Astrocyte (in vitro differentiated cells and primary cell): ENCODE measurements at places on chromosomes 16 and 17. TPM values are rescaled to one million over a fixed set of nuclear protein-coding genes. Genes with fewer than 3 reads are reported as not detected.

KAT7 gene
- total RNA-seq, result 40.8 and 42.0 TPM in 2 replicates

GRCh38 chr16:67163999-67164558, 466 bp upstream of the HSF4 start:
- H3K4me1 ChIP-seq, result peaks cover 28% of the 10 kb centered on the region
- H3K27ac ChIP-seq, result no peak overlapping the region
- no peak overlapping the region for H3K4me3 ChIP-seq
- H3K27me3 ChIP-seq, result peaks cover 66% of the 10 kb centered on the region
- no peak for DNase-seq
- no peaks in the 10 kb centered on the region for H3K36me3 ChIP-seq

- H3K4me3 ChIP-seq, result no peak overlapping the region
- peaks cover 6% of the 10 kb centered on the region for H3K27me3 ChIP-seq
- no peak for DNase-seq
- no peak overlapping the region for H3K27ac ChIP-seq
- no peaks in the 10 kb centered on the region for H3K36me3 ChIP-seq
- H3K4me1 ChIP-seq, result no peaks in the 10 kb centered on the region
Observed at GRCh38 chr17:34571428-34572130, 7.8 kb upstream of the TMEM132E start.

GRCh38 chr16:89408315-89408714, 82.0 kb downstream of the ANKRD11 start:
- no peaks in the 10 kb centered on the region for H3K27me3 ChIP-seq
- DNase-seq, result no peak
- H3K4me1 ChIP-seq, result peaks cover 34% of the 10 kb centered on the region
- H3K4me3 ChIP-seq, result no peak overlapping the region
- H3K27ac ChIP-seq, result no peak overlapping the region

MYH2 gene
- 0.02 TPM in 1 of 2 replicates, not detected in the other for total RNA-seq

HOXB4 gene
- total RNA-seq, result not detected in 2 replicates

DNA sequence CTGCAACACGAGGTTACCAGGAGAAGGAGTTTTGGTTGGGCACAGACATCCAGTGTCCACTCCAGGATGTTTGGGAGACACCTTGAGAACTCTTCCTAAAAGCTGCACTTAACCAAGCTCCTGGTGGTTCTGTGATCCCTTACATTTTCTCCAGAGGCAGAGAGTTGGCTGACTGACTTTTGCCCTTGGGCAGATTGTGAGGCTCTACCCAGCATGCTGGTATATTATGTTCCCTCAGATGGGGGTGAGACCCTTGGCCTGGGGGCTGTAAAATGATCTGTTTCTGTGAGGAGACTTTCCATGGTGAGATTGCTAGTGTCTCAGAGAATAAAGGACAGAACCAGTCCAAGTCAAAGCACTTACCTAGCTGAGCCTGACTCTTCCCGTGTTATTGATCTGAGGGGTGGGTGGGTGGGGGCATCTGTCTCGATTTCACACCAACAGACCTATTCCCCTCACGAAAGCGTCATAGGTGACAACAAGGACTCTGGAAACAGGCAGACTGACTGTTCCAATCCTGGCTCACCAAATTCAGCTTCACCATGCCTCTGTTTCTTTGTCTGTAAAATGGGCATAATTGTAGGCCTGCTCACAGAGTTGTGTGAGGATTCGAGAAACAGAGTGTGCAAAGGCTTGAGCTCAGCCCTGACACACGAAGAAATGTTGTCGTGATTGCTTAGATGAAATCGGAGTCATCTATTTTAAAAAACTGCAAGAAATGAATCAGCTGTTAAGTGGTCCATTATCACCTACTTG, 12.2 kb downstream of the USB1 start:
- H3K4me1 ChIP-seq, result peaks cover 18% of the 10 kb centered on the region
- no peaks in the 10 kb centered on the region for H3K27me3 ChIP-seq
- no peak for DNase-seq
- peaks cover 10% of the 10 kb centered on the region for H3K36me3 ChIP-seq
- H3K27ac ChIP-seq, result no peak overlapping the region
- no peak overlapping the region for H3K4me3 ChIP-seq

GRCh38 chr17:5644065-5644464, 59.8 kb upstream of the NLRP1 start:
- no peaks in the 10 kb centered on the region for H3K4me1 ChIP-seq
- H3K27me3 ChIP-seq, result no peaks in the 10 kb centered on the region
- H3K27ac ChIP-seq, result no peak overlapping the region
- no peaks in the 10 kb centered on the region for H3K36me3 ChIP-seq
- no peak for DNase-seq

ABCC6 gene
- 2.4 and 3.0 TPM in 2 replicates for total RNA-seq

CACNB1 gene
- 16.6 and 16.9 TPM in 2 replicates for total RNA-seq

KRTAP29-1 gene
- not detected in 2 replicates for total RNA-seq
